CD4-positive, CD25-positive, alpha-beta regulatory T cell (primary cell): ENCODE measurements at places on chromosomes 2 and 18. TPM values are rescaled to one million over a fixed set of nuclear protein-coding genes. Genes with fewer than 3 reads are reported as not detected.

Gene CROCC2
- not detected for polyA plus RNA-seq

Gene RBM44
- 0.28 TPM for polyA plus RNA-seq

Gene WNT6
- not detected for polyA plus RNA-seq

Gene VRK2
- 20.5 TPM for polyA plus RNA-seq

Gene CRACDL
- polyA plus RNA-seq: 0.16 TPM

Gene GKN1
- polyA plus RNA-seq: not detected

Gene MAP3K20
- polyA plus RNA-seq: 1.9 TPM

Gene LRP1B
- not detected for polyA plus RNA-seq

Gene SATB2
- polyA plus RNA-seq: not detected

Gene YWHAQ
- polyA plus RNA-seq: 359 TPM

Gene APCDD1
- not detected for polyA plus RNA-seq

Gene RAB6C
- polyA plus RNA-seq: not detected

Gene MSH2
- 29.9 TPM for polyA plus RNA-seq

Gene IL1RL1
- polyA plus RNA-seq: not detected

Gene TRABD2A
- polyA plus RNA-seq: 36.8 TPM

Gene ACMSD
- polyA plus RNA-seq: not detected

Gene DOK1
- 39.3 TPM for polyA plus RNA-seq

Gene SLC38A11
- not detected for polyA plus RNA-seq

Gene SPAST
- 14.2 TPM for polyA plus RNA-seq

Gene C1GALT1C1L
- not detected for polyA plus RNA-seq

Gene TEX44
- not detected for polyA plus RNA-seq

Gene NDUFB3
- 294 TPM for polyA plus RNA-seq

Gene TAF4B
- polyA plus RNA-seq: 4.6 TPM

Gene ADAM23
- polyA plus RNA-seq: not detected

Gene RPL31
- 6,539 TPM for polyA plus RNA-seq

Gene DNER
- polyA plus RNA-seq: not detected

Gene COBLL1
- polyA plus RNA-seq: not detected

Gene BBS5
- polyA plus RNA-seq: 0.89 TPM

Gene RBFA
- polyA plus RNA-seq: 7.5 TPM

Gene FAM110C
- 0.79 TPM for polyA plus RNA-seq

Gene ALKAL2
- not detected for polyA plus RNA-seq
